ENCODE measurements at places on chromosomes 13 and 19.

GRCh38 chr19:16871871-16872270 is 16.9 kb upstream of the F2RL3 start:
- DNase-seq: no peak

- peak; percentile 13 for DNase-seq
These were observed 122.0 kb downstream of the ENOX1 start for GRCh38 chr13:43664700-43665191.

- no peak for DNase-seq
These were observed 8.5 kb upstream of the EEF1AKMT1 start for GRCh38 chr13:20782116-20782708.

DNA sequence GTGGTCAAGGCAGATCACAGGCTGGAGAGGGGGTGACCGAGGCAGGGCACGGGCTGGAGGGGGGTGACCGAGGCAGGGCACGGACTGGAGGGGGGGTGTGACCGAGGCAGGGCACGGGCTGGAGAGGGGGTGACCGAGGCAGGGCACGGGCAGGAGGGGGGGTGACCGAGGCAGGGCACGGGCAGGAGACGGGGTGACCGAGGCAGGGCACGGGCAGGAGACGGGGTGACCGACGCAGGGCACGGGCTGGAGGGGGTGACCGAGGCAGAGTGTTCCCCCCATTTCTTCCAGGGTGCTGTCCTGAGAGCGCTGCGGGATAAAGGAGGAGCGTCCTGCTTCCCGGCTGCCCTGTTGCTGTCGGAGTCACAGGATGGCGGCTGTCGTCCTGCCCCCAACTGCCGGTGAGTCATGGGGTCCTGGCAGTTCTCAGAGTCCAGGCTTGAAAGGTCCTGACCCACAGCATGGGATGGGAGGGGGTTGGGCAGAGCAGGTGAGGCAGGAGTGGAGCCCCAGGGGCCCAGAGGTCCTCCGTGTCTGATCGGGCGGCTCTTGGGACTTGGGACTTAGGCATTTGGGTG is 5.3 kb downstream of the ZNF557 start:
- DNase-seq: no peak

DNA sequence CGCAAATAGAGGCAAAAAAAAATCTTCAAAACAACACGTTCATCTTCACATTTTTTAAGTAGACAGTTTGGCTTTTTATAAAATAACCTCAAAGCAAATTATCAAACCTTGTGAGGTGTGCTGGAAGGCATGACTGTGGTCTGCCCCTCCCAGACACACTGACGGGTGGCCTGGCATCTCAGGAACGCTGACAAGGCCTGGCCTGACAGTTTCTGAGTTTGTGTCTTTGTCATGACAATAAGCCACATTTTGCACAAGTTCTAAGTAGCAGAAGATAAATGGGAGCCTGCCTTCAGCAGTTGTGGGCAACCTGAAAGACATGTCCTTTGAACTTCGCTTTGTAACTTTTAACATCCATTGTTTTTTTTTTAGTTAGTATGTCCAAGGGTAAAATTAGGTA is 38.5 kb downstream of the SOX21 start:
- no peak for DNase-seq

DNA sequence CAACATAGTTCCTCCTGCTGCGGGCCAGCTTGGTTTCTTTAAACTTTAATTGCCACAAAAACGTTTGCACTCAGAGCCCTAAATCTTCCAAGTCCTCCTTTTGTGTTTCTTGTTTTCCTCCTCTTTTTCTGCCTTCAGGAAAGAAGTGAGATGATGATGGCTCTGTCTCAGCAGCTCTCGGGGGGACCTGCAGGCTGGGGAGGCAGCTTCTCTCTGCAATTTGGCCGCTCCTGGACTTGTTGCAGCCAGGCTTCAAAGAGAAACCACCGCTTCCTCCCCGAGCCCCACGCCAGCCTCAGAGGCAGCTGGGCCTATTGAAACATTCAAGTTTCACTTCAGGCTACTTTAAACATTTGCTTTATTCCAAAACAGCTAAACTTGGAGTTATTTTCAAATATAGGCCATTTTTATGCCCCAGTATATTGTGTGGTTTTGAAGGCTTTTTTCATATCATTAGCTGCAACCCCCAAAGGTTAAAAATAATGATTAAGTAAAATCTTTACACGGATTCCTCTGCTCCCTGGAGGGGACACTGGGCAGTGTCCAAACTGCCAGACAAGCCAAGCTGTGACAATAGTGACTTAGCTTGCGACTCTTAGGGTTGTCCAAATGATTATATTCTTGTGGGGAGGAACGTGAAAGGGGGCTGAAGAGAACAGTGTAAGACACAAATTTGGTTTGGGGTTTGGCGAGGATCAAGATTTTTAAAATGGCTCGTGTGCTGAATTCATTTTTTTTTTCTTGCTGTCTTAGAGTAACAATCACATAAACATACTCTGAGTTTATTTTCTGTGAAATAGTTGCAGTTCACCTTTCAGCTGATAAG is 330.8 kb downstream of the DLEU7 start:
- peak; percentile 57 for DNase-seq

GRCh38 chr13:25288966-25289365 is 1.7 kb upstream of the MTMR6 start:
- DNase-seq: no peak

DNA sequence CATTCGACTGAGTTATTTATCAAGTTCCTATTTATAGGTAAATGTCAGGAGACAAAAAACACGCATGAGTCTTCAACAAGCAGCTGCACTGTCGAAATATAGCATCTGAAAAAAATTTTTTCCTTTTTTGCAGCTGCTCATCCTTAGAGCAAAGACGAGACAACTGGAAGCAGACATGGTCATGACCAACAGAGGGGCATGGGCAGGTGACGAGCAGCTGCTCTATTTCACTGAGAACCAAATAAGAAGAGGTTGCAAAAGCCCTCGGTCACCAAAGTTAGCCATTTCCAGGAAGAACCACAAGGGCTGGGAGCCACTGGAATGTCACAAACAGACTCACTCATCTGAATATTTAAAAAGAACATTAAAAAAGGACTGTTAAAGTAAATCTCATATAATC is 22.2 kb downstream of the SOHLH2 start:
- no peak for DNase-seq

DNA sequence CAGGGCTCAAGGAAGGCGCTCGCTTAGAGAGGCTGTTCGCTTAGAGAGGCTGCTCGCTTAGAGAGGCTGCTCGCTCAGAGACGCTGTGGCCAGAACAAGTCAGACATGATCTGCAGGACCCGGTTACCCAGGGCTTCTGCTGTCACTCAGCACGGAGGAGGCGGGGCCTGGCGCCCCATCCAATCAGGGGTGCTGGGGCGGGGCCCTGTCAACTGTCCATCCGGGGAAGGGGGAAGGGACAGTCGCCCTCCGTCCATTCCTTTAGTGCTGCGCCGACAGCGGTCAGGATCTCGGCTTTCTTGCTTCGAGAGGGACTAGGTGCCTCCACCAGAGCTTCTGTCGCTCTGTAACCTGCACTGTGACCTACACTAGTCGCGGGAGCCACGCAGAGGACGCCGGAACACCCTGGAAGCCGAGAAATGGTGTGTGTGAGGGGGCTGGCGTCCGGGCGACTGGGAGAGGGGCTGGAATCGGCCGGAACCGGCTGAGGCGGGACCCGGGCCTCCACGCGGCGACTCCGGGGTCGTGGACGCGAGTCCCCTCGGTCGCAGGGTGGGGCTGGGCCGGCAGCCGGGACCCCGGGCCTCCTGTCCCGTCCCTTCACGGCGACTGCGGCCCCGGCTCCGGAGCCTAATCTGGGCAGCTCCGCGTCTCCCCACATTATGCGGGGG is at the start of gene ZNF440:
ZNF440 (plus strand) TSS at position 245 of the 671 bp plus-strand sequence; CDS start at position 420, 175 bp downstream.
- peak; percentile 97 for DNase-seq
